Motor neuron (in vitro differentiated cells): ENCODE measurements at places on chromosomes 4 and X.
A peak's percentile ranks its signal among the peaks of the same experiment; 100 is the strongest.

GRCh38 chrX:16882169-16882568, 12.0 kb upstream of the RBBP7 start:
- no peak for ATAC-seq

GRCh38 chrX:106615041-106615440, 3.3 kb downstream of the RADX start:
- no peak for ATAC-seq

- no peak for ATAC-seq
Observed at GRCh38 chr4:109294006-109294405, 8.5 kb downstream of the COL25A1 start.

DNA sequence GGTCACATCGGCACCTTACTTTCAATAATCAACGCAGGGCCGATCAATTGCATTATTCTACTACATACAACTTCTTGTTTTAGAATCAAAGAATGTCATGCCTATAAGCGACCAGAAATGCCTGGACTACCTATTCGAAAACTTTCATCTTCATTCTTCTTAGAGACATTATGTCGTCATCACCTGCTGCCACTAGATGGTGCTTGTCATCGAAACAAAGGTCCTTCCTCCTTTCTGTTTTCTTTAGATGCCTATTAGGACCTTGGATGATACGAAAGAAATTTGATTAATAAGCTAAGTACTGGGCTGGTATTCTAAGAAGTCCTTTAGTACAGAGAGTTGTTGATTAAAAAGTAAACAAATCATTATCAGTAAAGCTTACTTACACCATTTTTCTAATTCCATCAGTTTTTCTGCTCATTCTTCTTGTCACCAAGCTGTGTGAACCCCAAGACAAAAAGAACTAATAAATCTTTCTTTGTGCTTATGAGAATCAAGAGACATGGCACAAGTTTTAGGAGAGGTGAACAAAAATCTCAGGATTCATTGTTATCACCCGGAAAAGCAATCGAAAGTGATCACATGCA, 154.5 kb upstream of the SLC4A4 start:
- no peak for ATAC-seq

GRCh38 chr4:138656990-138657389, 358.6 kb upstream of the NOCT start:
- no peak for ATAC-seq

DNA sequence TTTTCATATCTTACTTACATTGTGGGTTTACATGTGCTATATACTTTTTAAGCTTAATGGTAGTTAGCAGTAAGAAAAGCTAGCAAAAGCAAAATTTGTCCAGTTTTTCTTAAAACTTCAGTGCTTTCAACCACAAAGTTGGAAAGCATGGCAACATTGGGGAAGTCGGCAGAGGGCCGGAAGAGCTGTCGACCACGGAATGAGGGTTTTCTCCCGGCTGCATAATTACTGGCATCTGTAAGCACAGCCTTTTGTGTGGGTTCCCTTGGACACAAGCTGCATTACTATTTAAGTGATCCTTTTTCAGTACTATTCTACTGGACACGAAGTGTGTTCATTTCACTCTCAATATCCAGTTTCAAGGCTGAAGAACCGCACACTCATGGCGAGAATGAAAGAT, 560.4 kb downstream of the ANKRD50 start:
- ATAC-seq, result no peak

DNA sequence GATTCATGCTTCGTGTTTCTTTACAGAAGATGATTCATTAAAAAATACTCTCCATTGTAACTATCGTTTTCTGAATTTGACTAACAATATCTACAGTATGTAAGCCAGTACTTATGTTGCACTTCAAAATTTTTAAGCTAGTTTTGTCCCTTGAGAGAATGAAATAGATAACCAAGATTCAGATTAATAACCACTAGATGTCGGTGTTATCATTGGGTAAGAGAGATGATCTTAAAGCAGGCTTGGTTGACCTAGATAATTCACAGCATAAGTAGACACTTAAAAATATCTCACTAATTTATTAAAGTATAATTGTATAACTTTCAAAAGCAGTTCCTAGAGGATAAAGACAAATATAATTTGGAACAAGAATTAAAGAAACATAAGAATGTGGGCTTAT, 430.9 kb downstream of the C4orf33 start:
- ATAC-seq, result no peak

GRCh38 chrX:40108959-40109287, 11.2 kb upstream of the BCOR start:
- peak; percentile 14 for ATAC-seq

DNA sequence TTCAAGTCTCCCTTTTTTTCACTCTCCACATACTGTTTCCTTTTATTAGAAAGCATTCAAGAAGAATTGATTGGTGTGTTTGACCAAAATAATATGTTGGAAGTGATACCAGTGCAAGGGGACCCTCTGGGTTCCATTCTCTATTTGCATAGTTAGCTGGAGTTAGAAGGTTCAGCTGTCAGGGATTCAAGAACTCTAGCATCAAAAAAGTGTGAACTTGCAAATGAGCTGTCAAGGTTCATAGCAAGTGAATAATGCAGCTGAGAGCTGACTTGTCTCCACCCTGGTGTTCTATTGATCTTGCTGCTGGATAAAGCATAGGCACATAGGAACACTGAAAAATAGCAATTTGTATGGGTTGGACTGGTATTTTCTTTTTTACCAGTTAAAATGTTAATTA, 73.2 kb downstream of the SORBS2 start:
- peak; percentile 31 for ATAC-seq

GRCh38 chrX:133698298-133698697, 283.0 kb upstream of the GPC4 start:
- peak; percentile 57 for ATAC-seq

GRCh38 chr4:14446311-14446710, 556.0 kb upstream of the CPEB2 start:
- no peak for ATAC-seq

- ATAC-seq, result peak; percentile 59
Observed at GRCh38 chr4:39521253-39521919, 5.9 kb downstream of the UGDH start.

DNA sequence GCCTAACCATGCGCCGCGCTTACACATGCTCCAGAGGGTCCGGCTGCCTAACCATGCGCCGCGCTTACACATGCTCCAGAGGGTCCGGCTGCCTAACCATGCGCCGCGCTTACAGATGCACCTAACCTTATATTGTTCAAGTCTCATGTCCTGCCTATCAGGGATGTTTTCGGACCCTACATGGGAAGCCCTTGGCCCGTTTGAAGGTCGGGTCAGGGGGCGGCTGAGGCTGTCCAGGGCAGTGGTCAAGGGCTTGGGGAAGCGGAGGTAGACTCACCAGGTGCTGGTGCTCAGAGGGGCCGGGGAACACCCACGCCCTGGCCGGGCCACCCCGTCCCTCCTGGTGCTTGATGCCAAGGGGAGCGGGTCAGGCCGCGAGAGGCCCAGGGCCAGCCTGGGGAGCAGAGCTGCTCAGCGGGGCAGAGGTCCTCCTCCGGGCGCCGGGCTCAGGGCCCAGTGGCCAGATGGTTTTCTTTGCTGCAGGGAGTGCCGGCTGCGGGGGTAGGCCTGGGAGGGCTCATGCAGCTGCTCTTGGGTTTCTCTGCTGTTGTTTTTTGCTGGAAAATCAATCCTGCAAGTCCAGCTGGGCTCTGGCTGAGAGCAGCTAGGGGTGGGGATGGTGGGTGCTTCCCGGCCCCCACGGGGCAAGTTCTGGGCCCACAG, 35.4 kb upstream of the SPON2 start:
- ATAC-seq, result peak; percentile 47

DNA sequence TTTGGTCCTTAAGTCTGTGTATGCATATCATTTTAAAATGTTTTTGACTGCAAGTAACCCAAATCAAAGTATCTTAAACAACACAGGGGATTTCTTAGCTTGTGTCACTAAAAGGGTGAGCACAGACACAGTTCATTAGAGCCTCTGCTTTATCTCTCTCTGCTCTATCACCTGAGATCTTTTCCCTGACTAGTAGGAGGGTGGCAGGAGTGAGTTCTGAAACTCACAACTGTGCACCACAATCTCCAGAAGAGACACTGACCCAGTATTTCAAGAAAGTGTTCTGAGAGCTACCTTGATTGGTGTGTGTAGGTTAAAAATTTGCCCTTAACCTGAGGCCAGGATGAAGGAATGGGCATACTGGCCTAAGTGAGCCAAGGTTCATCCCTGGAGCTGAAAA, 24.8 kb downstream of the CCSER1 start:
- ATAC-seq, result no peak

GRCh38 chr4:144565527-144566195, 80.3 kb upstream of the HHIP start:
- no peak for ATAC-seq

- no peak for ATAC-seq
Observed at GRCh38 chr4:169458575-169458974, 153.8 kb downstream of the NEK1 start.

GRCh38 chr4:104989371-104989770, 157.3 kb upstream of the TET2 start:
- ATAC-seq, result peak; percentile 24

GRCh38 chr4:149050840-149051239, 608.6 kb upstream of the NR3C2 start:
- no peak for ATAC-seq

DNA sequence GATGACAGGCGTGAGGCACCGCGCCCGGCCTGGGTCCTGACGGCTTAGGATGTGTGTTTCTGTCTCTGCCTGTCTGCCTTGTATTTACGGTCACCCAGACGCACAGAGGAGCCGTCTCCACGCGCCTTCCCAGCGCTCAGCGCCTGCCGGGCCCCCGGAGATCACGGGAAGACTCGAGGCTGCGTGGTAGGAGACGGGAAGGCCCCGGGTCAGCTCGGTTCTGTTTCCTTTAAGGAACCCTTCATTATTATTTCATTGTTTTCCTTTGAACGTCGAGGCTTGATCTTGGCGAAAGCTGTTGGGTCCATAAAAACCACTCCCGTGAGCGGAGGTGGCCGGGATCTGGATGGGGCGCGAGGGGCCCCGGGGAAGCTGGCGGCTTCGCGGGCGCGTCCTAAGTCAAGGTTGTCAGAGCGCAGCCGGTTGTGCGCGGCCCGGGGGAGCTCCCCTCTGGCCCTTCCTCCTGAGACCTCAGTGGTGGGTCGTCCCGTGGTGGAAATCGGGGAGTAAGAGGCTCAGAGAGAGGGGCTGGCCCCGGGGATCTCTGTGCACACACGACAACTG, 1.3 kb downstream of the SHOX start:
- ATAC-seq, result no peak

DNA sequence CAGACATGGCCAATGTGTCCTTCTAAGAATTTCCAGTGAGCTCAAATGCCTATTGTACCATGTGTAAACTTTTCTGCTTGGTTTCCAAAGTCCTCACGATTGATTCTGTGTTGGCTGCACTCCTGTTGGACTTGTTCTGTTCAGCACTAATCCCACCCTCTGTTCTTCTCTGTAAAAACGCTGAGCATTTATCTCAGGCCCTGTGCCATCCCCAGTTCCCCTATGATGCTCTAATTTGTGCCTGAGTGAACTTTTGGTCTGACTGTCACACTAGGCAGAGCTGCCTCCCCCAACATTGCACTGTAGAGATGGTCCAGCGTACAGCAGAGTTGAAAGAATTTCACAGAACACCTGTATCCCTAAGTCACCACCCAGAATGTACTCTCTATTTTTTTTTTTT, 76.1 kb upstream of the STS start:
- ATAC-seq, result no peak

GRCh38 chr4:24521544-24521943, 62.8 kb downstream of the DHX15 start:
- ATAC-seq, result no peak

GRCh38 chr4:129326571-129327460, 230.9 kb downstream of the C4orf33 start:
- ATAC-seq, result no peak

- no peak for ATAC-seq
Observed at GRCh38 chr4:40681600-40681999, 51.9 kb upstream of the RBM47 start.

DNA sequence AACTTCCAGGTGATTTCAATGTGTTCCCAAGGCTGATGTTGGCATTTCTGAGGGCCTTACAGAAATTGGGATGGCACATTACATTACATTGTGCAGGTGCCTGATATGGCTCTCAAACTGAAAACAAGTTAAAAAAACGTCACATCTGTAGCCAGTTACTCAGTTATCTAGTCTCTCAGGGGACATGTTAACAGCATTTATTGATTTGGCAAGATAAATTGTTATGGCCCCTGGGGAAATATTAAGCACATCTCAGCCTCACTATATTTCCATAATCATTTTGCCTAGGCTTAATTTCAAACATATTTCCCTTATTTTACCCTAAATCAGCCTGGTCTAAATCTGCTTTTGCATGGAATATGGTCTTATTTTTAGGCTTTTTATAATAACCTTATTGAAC, 290.0 kb downstream of the IL15 start:
- ATAC-seq, result peak; percentile 43

DNA sequence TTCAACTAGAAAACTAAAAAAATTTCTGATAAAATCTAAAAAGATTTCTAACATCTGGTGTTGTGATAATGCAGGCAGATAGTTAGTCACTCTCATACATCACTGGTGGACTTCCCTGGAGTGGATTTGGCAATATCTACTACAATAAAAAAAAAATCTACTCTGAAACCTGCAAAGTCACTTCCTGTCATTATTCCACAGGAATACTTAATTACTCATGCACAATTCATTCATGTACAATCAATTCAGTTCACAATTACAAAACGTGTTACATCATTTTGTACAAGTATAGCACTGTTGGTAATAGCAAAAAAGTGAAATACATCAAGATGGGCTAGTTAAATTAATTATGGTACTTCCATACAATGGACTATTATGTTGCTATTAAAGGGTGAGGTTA, 16.5 kb upstream of the RHOH start:
- ATAC-seq, result no peak

- no peak for ATAC-seq
Observed at GRCh38 chr4:132026166-132026565, 1122.9 kb upstream of the PCDH10 start.

DNA sequence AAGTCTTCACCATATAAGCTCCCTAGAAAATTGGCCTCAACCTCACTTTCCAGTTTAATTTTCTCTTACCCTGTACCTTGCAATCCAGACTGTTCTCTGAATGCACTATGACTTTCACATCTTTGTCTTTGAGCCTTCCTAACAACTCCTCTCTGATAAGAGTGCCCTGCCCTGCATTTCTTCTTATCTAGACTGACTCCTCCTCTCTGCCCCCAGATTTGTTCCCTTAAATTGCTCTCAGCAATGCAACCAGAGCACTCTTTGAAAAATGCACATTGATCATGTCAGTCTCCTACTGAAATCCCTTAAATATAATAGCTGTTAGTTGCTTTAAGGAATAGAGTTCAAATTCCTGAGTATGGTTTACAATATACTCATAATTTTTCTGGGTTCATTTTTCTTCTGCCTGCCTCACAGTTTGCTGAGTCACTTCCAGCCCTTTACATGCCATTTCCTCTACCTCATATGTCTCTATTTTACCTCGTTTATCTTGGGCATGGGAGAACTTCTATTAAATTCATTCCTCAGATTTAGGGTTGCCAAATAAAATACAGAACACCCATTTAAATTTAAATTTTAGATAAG, 582.7 kb upstream of the AADAT start:
- ATAC-seq, result no peak
